ENCODE measurements at places on chromosomes 11 and 22.

GRCh38 chr11:61472282-61472681 is 36.3 kb upstream of the LRRC10B start:
- DNase-seq, result no peak

GRCh38 chr11:5303626-5304025 is 1.9 kb upstream of the OR51B4 start:
- DNase-seq, result no peak

- peak; percentile 28 for DNase-seq
Measured at GRCh38 chr22:36073476-36073875, 44.9 kb upstream of the RBFOX2 start.

- DNase-seq, result no peak
Measured at GRCh38 chr11:36126678-36127077, 162.5 kb downstream of the COMMD9 start.

- no peak for DNase-seq
Measured at GRCh38 chr11:469684-470560, 19.8 kb downstream of the PTDSS2 start.

GRCh38 chr11:69788956-69789355 is 13.8 kb upstream of the FGF4 start:
- DNase-seq, result no peak

DNA sequence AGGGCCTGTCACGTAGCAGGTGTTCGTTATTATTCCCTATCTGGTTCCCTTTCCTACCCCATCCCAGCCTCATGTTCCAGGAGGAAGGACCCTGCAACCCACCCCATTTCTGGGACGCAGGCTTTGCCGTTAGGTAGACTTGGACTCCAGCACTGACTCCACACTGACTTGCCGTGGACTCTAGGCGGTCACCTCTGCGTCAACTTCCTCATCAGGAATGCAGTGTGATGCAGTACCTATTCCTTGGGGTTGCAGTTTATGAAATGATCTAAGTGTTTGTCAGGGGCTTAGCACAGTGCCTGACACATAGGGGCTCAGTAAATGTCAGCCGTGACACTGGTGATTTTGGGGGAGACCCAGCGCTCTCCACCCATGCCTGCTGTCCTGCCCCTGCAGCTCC is 16.8 kb downstream of the DGKZ start:
- DNase-seq, result no peak

DNA sequence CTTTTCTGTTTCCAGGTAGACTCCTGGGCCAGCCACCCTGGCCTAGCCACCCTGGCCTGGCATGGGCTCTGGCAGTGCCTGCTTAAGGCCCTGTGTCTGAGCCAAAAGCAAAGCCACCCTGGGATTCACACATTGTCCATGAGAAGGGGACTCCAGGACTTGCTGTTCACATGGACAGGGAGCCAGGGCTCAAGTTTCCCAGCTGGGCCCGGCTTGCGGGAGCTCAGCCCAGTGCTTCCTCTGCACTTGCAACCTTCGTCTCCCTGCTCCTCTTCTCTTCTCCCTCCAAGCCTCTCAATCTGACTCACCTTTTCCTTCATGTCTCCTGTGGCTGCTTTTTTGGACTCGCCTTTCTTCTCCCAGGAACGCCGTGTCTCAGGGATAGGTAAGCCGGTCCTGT is 130.3 kb downstream of the MICAL2 start:
- no peak for DNase-seq

DNA sequence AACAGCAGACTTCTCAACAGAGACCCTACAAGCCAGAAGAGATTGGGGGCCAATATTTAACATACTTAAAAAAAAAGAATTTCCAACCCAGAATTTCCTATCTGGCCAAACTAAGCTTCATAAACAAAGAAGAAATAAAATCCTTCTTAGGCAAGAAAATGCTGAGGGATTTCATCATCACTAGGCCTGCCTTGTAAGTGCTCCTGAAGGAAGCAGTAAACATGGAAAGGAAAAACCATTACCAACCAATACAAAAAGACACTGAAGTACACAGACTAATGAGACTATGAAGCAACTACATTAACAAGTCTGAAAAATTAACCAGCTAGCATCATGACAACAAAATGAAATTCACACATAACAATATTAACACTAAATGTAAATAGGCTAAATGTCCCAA is 947.9 kb upstream of the CHORDC1 start:
- no peak for DNase-seq

GRCh38 chr11:125455851-125456250 is 40.2 kb downstream of the FEZ1 start:
- no peak for DNase-seq

DNA sequence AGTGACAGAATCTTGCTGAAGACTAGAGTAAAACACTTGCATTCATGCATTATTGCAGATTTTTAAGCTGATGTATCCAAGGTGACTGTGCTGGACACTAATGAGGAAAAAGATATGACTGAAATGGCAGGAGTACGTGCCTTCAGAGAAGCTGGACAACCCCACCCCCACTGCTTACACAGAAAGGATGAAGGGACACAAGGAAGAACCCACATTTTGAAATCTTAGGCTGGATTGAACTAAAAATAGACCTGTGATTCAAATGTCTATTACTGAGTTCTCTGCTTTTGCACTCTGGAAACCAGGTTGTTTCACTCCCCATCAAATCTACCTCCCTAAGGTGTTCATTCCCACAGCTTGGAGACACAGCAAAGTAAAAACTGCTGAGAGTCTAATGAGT is 117.1 kb downstream of the KCNC1 start:
- no peak for DNase-seq

DNA sequence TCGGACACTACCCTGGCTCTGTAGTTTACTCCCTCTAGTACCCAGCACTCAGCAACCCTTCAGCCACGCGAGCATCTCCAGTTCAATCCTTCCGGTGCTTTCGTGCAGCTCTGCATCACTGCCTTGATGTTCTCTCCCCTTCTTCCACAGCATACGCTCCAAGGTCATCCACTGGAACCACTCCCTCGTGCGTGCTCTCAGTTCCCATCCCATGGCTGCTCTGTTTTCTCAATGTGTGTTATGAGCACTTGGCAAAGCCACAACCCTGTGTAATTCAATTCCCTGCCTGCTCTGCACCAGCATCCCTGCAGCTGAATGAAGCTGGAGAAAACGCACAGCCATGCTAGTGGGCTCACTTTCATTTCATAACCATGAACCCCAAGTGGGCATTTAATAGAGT is 38.5 kb upstream of the NFRKB start:
- peak; percentile 48 for DNase-seq

DNA sequence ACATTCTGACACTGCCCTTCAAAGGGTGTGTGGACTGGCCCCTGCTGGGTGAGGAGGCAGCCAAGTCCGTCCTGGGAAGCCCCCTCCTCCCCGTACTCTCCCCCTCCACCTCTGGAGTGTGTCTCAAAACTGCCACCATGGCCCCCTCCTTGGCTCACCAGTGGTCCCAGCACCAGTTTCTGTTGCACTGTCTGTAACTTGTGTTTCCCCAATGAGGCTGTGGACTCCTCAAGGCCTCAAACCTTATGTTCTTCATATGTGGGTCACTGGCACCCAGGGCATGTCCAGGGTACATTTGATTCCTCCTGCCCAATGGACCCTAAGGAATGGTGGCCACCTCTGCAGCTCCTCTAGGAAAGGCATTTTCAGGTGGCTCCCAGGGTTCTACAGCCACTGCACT is 6.6 kb upstream of the NPTXR start:
- DNase-seq, result no peak

DNA sequence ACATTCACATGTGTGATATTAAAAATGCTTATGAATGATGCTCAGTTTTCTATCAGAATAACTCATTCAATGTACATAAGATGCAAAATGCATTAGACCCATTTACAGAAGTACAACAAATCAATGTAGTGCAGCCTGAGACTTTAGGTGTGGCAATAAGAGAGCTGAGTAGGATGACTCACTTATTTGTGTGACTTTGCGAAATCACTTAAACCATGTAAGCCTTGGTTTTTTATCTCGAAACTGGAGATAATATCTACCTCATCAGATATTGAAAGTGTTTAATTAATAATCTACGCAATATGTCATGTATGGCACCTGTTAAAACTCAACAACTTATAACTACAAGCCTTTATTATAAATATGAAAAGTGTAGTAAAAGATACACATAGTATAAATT is 105.7 kb upstream of the LUZP2 start:
- no peak for DNase-seq

DNA sequence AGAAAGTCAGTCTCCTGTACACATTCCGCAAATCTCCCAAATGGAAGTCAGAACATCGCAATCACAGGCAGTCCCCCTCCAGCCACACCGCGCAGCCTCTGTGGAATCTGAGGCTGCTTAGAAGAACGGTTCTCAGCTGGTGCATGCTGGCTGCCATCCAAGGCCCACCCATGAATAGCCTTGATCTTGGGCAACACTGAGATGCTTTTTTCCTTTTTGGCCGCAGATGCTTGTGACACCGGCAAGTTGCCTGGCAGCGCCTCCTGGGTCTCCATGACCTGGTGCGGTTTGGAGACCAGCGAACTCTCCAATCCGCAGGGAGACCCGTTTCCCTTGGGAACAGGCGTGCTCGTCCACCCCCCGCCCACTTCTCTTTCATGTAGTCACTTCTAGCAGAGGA is 26.3 kb upstream of the PHF21B start:
- DNase-seq, result no peak

- no peak for DNase-seq
Measured at GRCh38 chr11:104997288-104997687, 25.7 kb downstream of the CASP5 start.

- DNase-seq, result no peak
Measured at GRCh38 chr22:38867471-38868285, 4.3 kb downstream of the CBX6 start.

- DNase-seq, result peak; percentile 93
Measured at GRCh38 chr11:6473451-6474412, at the start of gene TRIM3. Gene TRIM3, minus strand, starts transcription at chr11:6473941. Its CDS starts 8,246 bp downstream, at chr11:6465695.

- DNase-seq, result no peak
Measured at GRCh38 chr11:6943131-6943530, 16.9 kb downstream of the ZNF215 start.

GRCh38 chr11:29963036-29963435 is 53.8 kb downstream of the KCNA4 start:
- no peak for DNase-seq

GRCh38 chr22:46127556-46127955 is 22.8 kb upstream of the PPARA start:
- no peak for DNase-seq

GRCh38 chr11:73991471-73992006 is 8.9 kb upstream of the UCP2 start:
- DNase-seq, result no peak

All from muscle of back (tissue), 13 donors.